ENCODE measurements at places on chromosomes 4 and X.
A peak's percentile ranks its signal among the peaks of the same experiment; 100 is the strongest.

DNA sequence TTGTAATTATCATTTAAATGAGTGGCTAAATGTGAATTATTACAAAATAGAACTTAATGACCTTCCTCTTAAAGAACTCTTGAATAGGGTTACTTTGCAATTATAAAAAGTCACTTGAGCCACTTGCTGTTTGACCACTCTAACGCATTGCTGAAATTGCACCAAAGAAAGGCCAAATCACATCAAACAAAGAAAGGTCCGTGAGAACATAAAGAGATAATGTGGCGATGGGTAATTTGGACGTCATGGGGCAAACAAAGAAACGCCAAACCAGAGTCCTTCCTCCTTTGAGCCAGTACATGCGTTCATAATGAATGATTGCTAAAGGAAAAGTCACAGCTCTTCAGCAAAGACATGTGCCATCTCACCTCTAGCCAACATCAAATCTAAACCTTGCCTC, 229.8 kb upstream of the STS start:
- DNase-seq: no peak

DNA sequence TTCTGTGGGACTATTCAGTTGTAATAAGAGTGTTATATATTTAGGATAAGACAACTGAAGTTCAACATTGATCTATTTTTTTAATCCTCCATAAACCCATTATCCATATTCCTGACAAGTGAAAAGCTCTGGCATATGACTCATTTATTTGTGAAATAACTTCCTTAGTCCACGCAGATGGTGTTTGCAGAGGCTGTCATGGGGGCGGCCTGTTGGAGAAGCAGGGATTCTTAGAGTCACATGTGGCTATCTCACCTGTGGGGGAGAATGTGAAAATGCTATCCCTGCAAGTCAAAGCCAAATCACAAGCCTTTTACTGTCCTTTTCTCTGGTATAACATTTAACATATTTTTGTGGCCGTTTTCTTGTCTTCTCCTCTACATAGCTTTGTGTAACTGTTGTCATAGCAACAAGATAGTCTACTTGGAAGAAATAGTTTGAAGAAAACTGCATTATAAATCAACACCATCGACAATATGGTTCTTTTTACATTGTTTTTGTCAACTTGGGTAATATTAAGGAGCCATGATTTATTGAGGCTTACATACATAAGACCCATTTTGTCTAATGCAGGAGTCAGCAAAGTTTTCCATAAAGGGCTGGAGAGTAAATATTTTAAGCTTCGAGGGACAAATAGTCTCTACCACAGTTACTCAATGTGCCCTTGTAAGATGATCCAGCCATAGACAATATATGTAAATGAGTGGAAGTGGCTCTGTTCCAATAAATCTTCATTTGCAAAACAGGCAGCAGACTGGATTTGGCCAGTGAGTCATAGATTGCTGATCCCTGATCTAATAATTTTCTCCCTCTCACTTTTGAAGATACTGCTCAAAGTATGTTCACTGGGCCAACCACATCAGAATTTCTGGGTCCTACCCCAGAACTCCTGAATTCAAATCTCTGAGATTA, 395.0 kb downstream of the DTHD1 start:
- DNase-seq: no peak

DNA sequence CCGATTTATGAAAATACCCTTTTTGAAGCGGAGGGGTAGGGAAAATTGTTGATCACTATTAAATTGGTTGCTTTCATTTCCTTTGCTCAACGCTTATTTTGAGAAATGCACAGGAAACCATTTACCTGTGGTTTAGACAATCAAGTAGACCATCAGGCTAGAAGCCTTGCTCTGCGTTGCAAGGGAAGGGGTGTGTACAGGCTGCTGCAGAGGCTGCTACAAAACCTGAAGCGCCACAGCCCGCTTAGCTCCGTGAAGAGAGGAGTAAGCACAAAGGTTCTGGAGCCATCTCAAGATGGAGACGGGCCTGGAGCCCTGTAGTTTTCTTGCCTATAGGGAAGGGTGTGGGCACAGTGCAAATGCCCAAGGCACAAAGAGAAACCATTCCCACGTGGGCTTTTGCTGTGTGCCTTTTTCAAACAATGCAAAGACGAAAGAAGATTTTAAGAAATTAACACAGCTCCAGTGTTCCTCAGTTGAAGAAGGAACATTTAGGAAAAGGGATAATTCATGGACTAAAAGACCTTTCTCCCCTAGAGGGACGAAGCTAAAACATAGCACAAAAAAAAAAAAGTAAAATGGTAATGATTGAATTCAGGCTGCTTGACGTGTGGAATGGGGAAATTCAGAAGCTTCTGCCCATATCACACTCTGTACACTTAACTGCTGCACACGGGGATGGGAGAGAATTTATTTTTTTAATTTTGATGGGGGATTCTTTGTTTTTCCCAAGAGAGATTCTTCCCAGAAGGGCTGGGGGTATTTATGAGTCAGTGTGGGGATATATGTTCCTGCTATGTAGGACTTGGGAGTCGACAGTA, 3.5 kb downstream of the TMSB4X start:
- peak; percentile 44 for DNase-seq

GRCh38 chrX:112866175-112866574, 25.5 kb upstream of the AMOT start:
- no peak for DNase-seq

DNA sequence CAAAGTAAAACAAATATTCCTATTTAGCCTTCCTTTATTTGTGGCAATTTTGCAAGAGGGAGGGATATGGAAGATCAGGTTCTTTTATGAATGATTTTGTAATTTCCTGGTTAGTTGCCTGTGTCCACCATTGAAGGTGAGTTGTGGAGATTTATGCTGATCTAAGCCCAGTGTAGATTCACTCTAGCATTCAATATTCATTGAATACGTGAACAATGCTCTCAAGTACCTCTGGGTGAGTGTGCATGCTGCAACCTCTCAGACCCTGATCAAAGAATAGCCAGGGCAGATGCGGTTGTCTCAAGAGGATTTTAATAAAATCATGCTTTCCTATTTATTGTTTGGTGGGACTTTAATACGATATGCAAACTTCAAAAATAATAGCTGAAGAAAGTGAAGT, 628.4 kb downstream of the SPRY1 start:
- DNase-seq: no peak

DNA sequence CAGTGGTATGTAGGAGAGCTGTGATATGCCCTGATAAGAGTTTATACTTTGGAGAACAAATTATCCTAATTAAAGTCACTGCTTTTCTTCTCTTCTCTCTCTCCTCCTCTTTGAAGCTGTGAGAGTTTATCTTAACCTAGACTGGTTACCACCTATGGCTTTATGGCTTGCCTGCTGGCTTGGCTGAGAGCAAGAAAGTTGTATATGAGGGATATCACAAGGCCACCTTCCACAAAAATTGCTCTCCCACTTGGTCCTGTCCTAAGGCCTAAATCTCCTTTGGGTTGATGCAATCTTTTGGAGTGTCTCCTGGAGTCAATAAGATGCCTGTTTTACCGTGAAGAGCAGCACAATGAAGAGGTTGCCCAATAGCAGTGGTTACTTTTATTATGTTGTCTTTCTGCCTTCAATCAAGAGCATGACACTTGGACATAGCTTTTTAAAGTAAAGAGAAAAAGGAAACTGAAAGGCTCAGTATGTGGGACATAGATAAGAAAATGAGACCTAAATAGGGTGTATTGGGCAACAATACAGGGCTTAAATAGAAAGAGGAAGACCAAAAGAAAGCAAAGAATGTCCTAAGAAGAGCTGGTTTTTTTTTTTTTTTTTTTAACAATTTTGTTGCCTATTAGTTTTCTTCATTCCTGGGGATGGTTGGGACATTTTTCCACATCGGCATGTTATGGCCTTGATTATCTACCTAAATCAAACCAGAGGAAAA, 9.2 kb downstream of the GUCY1A1 start:
- DNase-seq: no peak

DNA sequence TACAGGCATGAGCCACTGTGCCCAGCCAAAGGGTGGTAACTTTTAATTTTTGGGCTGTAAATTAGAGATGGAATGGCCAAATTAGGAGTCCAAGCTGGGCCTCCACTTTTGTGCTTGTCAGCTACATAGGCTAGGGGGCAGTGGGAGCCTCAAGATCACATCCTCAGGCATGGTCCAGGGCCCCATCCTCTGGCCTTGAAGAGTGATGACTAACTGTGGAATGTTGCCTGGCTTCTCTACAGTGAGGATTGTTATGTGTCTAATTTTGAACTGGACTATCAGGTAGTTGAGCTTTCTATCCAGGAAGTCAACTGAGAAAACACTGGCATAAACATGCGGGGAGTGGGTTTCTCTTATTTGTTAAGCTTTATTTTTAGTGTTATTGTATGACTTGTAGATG, 33.0 kb downstream of the CCNG2 start:
- DNase-seq: no peak

DNA sequence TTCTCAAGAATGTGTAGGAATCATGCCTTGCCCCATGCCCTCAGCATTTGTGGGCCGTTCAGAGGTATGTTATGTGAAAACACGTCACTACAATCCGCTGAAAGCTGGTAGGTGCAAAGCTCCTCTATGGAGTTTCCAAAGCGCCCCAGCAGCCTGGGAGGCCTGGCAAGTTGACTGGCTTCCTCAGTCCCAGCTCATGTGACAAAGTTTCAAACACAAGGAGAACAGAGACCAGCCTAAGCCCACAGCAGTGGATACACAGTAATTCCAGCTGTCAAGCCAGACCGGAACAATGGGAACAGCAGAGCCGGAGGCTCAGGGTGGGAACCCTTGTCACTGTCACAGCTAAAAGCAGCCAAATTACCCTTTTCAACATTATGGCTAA, 33.5 kb downstream of the NAT8L start:
- DNase-seq: no peak

GRCh38 chrX:72207366-72207765, 25.8 kb downstream of the PIN4 start:
- no peak for DNase-seq

GRCh38 chr4:190014771-190015537, 12.1 kb downstream of the FRG2 start:
- peak; percentile 45 for DNase-seq

- no peak for DNase-seq
These were observed 107.3 kb upstream of the MYOZ2 start for GRCh38 chr4:119028296-119028695.

- no peak for DNase-seq
These were observed 166.1 kb upstream of the NUDT6 start for GRCh38 chr4:123088501-123088900.

DNA sequence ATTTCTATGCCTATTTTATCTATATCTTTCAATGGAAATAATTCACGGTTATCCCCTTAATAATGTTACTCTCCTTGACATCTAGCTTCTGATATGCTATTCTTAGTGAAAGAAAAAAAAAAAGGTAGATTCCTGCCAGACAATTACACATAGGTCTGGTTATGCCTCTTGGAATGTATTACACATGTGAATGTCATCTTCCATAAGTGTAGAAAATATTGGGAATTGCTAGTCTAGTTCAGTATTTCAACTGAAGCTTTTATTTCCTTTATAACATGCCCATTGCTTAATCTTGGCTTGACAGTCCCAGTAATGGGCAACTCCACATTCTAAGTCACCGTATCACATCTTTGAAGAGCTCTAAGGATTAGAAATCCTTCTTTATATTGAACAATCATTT, 25.4 kb upstream of the PPP1R2C start:
- DNase-seq: no peak

DNA sequence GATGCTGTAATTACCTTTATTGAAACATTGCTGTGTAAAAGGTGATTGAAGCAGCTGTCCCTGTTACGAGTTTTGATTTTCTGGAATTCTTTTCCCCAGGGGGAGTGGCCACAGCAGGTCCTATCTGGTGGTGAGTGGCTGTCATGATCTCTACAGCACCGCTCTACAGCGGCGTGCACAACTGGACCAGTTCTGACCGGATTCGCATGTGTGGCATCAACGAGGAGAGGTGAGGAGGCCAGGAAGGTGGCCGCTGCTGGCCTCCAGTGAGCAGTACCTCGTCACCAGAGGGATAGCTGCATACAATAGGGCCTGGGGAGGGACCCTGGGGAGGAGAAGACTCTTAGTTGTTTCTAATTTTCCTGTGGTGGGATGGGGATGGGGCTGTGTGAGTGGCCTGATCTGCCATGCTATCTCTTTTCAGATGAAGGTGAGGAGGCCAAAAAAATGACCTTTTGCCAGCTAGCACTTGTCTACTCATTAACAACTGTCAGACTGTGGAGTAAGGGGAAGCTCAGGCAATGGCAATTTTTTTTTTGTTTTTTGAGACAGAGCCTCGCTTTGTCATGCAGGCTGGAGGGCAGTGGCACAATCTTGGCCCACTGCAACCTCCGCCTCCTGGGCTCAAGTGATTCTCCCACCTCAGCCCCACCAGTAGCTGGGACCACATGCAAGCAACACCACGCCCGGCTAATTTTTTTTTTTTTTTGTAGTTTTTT, 22.8 kb downstream of the BCORL1 start:
- DNase-seq: no peak

GRCh38 chr4:140556372-140557085, 12.2 kb downstream of the UCP1 start:
- DNase-seq: no peak

- DNase-seq: no peak
These were observed 21.8 kb upstream of the CCNI start for GRCh38 chr4:77097611-77098010.

DNA sequence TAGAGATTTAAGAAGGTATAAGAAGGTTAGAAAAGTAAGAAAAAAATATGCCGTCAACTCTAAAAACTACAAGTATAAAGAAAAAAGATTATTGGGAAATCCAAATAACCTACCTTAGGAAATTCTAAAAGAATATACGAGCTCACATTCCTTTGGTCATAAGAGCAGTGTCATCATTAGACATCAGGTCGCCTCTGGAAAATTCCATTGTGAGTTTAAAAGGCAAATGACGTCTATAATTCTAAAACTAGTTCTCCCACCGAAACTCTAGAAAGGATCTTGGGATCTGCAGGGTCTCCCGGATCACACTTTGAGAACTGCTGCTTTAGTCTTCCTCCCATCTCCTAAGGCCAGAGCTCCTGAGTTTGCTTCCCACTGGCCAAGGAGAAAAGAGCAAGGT, 518 bp upstream of the SAT1 start:
- no peak for DNase-seq

DNA sequence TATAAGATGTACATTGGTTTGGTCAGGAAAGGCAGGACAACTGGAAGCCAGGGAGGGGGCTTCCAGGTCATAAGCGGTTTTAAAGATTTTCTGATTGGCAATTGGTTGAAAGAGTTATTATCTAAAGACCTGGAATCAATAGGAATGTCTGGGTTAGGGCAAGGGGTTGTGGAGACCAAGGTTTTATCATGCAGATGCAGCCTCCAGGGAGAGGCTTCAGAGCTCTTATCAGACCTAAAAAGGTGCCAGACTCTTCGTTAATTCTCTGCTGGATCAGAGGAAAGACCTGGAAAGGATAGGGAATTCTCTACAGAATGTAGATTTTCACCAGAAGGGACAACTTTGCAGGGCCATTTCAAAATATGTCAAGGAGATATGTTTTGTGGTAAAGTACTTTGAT, 62.8 kb downstream of the BEX3 start:
- DNase-seq: no peak

Data from retina (tissue), 1 donor.